T-helper 22 cell (primary cell): ENCODE measurements at places on chromosomes 4 and X.

DNA sequence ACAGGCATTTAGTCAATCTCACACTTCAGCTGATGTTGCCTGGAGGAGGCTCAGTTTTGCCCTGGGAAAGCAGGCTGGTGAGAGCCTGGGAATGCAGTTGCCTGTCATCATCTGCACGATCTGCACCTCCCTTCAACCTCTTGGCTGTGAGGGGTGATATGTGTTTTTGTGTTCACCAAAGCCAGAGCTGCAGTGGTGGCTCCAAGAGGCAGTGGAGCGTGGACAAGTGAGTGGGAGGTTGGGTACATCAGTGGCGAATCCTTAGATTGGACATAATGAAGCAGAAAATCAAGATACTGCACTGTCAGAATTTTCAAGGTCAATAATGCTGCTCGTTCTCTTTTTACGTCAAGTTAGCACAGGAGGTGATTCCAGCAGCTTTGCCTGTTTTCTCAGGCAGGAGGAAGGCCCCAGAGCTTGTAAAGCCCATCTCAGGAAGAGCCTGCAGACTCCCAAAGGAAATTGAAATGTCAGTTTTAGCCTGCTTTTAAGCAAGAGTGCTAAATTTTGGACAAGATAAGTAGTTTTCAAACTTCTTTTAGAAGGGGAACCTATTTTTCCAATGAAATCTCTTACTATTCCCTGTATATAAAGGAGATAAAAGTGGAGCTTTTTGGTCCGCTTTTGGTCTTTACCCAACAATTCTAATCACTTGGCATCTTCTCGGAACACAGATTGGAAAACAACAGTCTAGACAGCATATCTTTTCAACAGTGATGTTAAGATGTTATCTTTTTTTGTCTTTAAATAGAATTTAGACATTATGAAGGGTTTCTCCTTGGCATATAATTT is 92.8 kb downstream of the FRAS1 start:
- DNase-seq: no peak

DNA sequence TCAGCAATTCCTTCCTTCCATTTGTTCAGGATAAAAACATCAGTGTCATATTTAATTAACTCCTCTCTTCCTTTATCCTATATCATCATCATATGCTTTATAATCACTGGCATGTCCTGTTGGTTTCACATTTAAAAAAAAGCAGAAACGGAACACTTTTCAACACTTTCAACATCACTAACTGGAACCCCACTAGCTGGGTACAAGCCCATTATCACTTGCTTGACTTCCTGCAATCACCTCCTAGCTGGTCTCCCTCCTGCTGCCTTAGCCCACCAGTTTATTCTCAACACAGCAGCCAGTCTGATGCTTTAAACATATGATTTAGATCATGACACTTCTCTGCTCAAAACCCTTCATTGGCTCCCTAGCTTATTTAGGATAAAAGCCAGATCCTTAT is 116.4 kb upstream of the LSM6 start:
- no peak for DNase-seq

DNA sequence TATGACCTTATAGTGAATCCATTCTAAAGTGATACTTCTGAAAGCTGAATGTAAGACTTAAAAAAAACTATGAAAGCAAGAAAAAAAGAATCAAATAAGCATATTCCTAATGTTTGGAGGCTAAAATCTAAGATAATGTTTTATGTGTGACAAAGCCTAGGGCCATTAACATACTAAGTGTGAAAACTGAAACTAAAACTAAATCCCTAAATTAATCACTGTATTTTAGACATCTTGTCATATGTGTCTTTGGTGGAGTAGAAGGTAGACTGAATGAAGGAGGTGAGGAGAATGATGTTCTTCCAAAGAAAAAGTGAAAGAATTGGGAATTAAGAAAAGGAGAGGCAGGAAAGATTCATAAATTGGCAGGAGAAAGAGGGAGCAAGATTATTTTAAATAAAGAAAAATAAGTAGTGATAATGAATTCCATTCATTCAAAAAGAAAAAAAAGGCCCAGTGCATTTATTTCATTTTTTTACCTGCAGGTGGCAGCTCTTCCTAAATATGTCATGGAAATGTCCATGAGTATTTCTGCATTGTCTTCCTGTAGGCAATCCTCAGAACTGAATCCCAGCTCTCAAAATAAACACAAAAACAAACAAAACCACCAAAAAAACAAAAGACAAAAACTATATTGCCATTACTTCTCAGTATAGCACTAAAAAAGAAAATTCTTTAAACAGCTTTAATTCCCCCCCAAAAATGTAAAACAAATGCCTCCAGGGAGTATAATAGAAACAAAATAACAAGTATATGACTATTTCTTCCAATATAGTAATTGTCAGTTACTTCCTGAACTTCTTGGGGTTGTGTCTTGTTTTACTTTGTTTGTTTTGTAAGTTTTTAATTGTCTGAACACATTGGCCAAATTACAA is 17.0 kb upstream of the AP1AR start:
- no peak for DNase-seq

- DNase-seq: no peak
Measured at GRCh38 chr4:156998500-156999174, 27.0 kb upstream of the PDGFC start.

DNA sequence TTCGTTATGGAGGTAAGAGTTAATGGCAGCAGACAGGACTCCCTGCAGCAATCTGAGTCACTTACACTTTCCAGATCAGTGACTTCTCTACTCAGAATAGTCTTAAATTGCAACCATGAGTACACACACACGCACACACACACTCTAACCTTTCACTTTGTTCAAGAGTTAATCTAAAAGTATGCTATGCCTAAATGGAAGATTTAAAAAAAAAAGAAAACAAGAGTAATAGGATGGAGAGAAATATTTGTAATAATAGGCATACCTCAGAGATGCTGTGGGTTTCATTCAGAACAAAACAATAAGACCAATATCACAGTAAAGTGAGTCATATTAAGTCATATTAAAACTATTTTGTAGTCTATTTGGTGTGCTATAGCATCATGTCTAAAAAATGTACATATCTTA is 969.1 kb upstream of the PCDH10 start:
- no peak for DNase-seq

DNA sequence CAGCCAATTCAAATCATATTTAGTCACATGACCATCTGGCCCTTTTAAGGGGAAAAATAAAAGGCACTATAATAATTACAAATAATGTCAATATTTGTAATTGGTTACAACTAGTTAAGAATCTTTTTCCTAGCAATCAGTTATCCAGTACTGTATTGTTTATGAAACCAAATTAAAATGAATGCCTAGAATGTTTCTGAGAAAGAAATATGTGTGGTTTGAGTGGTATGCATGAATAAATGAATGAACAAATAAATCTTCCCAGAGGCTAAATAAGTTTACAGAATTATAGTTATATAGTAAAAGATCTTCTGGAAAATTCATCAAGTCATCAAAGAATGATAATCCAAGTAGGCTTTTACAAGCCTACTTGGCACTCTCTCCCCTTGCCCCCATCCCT is 55.8 kb upstream of the F8A3 start:
- no peak for DNase-seq

GRCh38 chr4:174627473-174627872 is 105.2 kb upstream of the HPGD start:
- DNase-seq: no peak

GRCh38 chr4:55932511-55932910 is 16.2 kb upstream of the CEP135 start:
- DNase-seq: no peak

GRCh38 chr4:173513651-173514050 is 16.4 kb downstream of the HAND2 start:
- no peak for DNase-seq
